ENCODE measurements at places on chromosomes 1 and 21.
A peak's percentile ranks its signal among the peaks of the same experiment; 100 is the strongest.

DNA sequence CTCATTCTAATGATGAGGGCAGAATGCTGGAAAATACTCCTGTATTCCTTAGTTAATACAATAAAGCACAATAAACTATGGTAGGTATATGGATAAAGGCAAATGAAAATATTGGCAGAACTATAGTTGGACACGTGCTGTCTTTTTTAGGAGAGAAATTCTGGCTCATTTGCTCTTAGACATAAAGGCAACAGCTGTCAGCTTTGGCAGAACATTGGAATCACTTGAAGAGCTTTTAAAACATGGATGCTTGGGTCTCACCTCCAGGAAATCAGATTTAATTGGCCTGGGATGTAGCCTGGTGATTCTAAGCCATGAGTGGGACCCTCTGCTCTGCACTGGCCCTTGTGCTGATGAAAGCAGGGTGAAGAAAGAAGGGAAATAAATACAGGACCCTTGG, 9.9 kb downstream of the CRP start:
- no peak for DNase-seq

DNA sequence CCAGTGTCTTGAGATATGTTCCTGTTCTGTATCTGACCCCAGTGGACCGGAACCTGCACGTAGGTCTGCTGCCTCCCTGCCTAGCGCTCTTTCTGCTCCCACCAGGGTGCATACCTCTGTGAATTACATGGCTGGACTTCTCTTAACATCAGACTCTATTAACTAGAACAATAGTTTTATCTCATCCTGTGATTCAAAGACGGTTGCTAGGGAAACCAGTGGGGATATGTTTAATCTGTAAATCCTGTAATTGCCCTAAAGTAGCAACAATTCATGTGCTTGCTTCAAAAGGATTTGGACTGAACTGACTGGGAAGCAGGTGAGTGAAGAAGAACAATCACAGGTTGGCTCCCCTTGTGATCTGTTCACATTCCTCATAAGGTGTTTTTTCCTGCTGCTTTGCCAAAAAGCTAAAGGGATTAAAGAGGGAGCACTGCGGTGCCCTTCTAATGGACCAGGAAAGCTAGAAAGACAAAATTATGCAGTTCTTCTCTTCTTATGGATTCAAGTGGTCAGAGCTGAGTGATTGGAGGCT, 52.7 kb upstream of the DIRAS3 start:
- no peak for DNase-seq

DNA sequence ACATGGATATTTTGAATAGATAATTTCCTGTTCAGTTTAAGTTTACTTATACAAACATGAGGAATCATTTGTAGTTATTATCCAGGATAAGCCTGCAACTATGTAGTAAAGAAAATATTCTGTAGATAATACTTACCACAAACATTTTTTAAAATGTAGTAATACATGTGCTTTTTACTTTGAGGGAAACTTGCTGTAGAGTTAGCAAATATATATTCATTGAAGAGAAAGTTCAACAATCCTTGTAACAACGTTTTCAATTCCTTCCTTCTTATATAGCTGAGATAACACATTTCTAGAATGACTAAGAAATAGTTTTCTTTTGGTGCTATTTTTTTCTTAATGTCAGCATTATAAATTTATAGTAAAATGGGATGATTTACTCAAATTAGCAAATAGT, 664.6 kb upstream of the ADAMTS5 start:
- DNase-seq: no peak

DNA sequence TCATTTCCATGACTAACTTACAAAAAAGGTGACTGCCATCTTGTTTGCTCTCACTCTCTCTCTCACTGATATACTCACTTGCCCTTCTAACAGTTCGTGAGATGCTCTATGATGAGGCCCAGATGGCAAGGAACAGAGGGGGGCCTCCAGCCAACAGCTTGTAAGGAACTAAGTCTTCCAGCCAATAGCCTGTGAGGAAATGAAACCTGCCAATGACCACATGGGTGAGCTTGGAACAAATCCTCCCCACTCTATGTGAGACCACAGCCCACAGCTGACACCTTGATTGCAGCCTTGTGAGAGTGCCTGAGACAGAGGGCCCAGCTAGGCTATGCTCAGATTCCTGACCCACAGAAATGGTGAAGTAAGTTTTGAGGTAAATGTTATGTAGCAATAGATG, 153.7 kb downstream of the HHIPL2 start:
- no peak for DNase-seq

- DNase-seq: peak; percentile 82
Observed at GRCh38 chr1:173476665-173477285, 360 bp upstream of the PRDX6 start.

- no peak for DNase-seq
Observed at GRCh38 chr1:187691439-187691838, 862.7 kb downstream of the PLA2G4A start.

- DNase-seq: peak; percentile 76
Observed at GRCh38 chr1:154324669-154325582, at the start of gene ATP8B2. Gene ATP8B2 (plus strand): TSS chr1:154325525. CDS start chr1:154328142, 2,617 bp downstream.

All from stimulated activated CD4-positive, alpha-beta T cell treated with anti-CD3 and anti-CD28 coated beads, Interleukin-12 subunit alpha, Interleukin-12 subunit beta, amount 100 ng/mL, for 4 hours (primary cell).